ENCODE measurements at places on chromosomes 4 and X.

DNA sequence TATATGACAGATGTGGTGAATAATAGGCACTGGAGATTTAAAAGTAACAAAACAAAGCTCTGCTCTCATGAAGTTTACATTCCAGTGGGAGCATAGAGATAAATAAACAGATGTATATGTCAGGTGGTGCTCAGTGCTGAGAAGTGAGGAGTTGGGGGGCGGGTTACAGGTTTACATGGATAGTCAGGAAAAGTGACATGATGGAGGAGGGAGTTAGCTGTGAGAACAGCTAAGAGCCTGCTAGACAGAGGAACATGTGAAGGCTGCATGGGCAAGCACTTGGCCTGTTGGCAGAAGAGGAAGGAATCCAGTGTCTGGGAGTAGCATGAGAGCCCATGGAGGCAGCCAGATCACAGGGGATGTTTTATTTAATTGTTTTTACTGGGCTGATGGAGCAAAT, 10.2 kb upstream of the TMEM156 start:
- no peak for DNase-seq

GRCh38 chr4:8347660-8348059, 78.1 kb downstream of the HTRA3 start:
- no peak for DNase-seq

DNA sequence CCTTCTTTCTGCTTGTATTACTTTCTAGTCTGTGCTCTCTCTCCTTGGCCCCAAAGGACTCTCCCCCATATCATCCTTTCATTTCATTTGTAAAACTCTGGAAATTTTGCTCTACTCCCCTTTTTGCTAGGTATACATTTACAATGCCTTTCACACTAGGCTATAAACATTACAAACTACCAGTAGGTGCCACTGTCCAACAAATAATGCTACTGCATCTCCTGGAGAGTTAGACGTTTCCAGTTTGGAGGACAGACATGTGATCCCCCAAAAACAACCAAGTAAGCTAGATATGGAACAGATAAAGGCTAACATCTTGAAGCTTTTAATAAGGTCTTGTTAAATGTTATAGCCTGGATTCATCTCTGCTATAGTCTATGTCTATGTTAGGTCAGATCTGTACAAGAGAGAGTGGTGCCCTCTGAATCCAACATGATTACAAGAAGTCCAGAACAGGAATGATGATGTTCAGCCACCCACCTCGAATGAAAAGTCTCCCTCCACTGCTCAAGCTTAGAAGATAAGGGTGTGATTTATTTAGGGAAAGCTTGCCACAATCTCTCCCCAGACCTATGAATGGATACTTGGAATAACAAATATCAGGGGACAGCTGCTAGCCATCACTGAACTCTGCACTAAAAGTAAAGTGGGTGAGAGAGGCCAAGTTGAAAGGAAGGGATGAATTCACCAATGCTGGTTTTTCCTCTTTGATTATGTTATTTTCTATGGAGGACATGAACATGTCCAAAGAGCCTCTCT, 14.3 kb downstream of the CBR4 start:
- no peak for DNase-seq

GRCh38 chrX:125883169-125883568, 282.9 kb downstream of the DCAF12L2 start:
- no peak for DNase-seq

DNA sequence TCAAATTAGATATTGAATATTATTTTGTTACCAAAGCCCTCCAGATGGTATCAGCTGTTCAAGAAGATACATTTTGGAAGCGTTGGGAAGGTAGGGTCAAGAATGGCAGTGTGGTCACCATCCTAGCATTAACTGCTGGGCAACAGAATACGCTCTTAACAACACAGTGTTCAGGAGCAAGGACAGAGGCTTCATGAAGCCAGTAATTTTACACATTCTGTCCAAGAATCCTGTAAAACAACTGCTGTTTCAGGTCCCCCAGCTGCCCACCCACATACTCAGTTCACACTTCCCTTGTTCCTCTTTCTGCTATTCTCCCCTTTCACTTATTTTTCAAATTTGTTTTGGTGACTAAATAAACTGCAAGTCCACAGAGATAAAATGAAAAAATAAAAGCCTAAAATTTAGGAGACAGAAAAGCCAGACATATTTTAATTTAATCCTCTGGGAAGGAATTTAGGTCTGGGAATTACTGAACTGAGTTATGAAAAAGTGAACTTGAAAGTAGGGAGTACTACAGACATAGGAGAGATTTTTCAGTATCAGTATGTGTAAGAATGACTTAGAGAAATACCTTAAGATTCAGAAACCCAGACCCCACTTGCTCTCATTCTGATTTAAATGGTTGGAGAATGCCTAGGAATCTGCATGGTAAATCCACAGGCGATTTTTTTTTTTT, 406.7 kb downstream of the MAPK10 start:
- DNase-seq = no peak

DNA sequence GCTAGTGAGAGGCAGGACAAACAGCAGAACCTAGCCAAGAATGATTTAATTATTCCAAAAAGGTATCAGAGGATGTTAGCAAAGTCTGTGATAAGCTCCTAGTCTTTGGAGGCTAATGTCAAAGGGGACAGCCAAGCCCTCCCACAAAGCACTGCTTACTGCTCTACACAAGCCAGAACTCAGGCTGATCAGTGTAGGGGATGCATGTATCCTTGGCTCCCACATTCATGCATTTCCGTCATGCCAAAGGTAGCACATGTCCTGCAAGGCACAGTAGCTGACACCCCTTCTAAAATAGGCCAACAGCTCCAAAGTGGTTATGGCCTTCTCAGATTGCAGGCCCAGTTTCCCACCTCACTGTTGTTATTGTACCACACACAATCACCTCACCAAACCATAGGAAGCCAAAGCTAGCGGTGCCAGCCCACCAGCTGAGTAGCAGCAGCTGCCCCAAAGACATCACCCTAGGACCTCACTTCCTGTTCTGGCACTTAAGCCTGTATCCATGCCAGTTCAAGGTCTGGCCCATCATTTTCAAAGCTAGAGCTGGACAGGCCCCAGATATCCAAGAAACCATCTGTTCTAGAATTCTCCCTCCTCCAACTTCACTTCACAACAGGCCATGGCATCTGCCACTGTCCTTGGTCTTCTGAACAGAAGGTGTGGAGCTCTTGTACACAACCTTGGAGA, 40.9 kb downstream of the TSPAN5 start:
- no peak for DNase-seq

DNA sequence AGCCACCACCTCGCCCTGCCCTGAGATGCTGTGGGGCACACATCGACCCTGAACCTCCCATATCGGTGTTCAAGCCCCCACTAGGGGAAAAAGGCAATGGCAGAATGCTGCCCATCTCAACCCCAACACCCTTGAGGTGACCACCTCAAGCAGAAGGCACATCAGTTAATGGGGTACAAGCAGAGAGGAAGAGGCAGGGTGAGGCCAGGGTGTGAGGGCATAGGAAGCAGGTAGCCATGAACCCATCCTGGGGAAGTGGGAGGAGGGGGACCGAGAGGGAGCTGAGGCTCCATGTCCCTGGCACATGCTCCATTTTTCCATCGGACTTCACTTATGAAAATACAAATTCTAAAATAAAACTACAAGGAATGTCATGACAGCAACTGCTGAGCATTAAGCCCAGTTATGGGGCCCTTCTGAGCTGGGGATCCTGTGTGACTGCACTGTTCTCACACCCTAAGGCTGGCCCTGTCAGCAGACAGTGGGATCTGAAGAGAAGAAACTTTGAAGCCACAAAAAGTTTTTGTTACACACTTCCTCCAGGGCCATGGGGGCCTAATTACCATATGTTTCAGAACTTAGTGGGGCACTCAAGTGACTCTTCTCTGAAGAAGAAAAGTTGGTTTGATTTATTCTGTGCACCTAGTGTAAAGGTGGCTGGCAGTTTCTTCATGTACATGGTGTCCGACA, 68.2 kb upstream of the FAM241A start:
- no peak for DNase-seq

GRCh38 chr4:169859366-169860216, 101.8 kb upstream of the HPF1 start:
- no peak for DNase-seq

DNA sequence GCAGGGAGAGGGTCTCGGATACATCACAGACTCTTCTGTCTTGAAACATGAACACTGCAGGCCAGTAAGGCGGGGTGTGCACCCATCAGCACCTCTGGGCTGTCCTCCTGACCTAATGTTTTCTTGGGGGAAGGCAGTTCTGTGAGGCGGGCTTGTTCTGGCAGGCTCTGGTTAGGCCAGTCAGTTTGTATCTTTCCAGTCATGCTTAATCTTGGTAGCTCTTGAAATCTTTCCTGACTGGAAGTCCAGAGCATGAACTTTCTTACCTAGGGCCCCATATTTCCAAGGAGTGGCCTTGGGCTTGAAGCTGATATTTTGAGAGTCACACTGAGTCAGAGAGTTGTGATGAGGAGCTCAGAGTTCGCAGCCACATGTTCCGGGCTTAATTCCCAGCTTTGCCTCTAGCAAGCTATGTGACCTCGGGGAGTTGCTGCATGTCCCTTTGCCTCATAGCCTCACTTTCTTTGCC, 54.2 kb upstream of the RASSF6 start:
- no peak for DNase-seq

DNA sequence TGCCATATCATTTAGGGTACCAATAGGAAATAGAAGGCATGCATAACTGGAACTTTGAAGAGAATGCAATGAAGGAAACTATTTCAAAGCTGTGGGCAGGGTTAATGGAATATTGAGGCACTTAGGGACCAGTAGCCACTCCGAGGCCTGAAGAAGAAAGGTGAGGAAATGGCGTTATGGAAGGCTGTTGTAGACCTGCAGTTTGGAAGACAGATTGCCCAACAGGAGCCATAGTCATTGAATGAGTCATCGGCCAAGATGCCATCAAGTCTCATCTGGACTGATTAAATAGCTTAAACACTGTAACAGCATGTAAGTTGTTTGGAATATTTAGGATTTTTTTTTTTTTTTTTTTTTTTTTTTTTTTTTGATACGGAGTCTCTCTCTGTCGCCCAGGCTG, 11.6 kb downstream of the CXCL13 start:
- DNase-seq = no peak

- no peak for DNase-seq
Observed at GRCh38 chrX:46850771-46851170, 13.9 kb downstream of the RP2 start.

GRCh38 chr4:159764343-159764952, 661.6 kb downstream of the RAPGEF2 start:
- DNase-seq = no peak

- DNase-seq = no peak
Observed at GRCh38 chrX:129125122-129125914, 398.0 kb downstream of the SMARCA1 start.

- peak; percentile 34 for DNase-seq
Observed at GRCh38 chr4:42151568-42152506, 618 bp downstream of the BEND4 start.

DNA sequence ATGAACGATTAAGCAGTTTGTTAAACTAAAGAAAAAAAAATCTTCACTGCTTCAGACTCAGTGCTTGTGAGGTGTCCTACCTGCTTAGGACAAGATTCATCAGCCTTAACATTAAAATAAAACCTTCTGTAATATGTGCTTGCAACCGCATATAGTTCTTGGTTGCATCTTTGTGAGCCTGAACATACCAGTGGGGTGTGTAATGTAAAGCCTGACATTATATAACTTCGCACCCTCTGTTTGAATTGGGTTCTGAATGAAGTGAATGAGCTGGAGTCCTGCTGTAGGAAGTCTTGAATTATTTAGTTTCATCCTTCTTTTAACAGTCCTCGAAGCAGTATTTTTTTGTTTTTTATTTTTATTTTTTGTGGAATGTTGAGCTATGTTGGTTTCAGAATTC, 3.1 kb downstream of the KDM6A start:
- no peak for DNase-seq

GRCh38 chrX:129318375-129318774, 204.9 kb downstream of the SMARCA1 start:
- no peak for DNase-seq

DNA sequence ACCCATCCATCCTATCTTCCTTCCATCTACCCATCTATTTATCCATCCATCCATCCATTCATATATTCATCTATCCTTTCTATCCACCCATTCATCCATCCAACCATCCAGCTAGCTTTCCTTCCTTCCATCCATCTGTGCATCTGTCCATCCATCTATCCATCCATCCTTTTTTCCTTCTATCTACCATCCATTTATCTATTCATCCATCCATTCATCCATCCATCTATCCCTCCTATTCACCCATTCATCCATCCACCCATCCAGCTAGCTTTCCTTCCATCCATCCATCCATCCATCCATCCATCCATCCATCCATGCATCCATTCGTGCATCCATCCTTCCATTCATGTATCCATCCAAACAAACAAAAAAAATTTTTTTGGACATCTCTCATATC, 118.8 kb downstream of the PSAPL1 start:
- DNase-seq = no peak

DNA sequence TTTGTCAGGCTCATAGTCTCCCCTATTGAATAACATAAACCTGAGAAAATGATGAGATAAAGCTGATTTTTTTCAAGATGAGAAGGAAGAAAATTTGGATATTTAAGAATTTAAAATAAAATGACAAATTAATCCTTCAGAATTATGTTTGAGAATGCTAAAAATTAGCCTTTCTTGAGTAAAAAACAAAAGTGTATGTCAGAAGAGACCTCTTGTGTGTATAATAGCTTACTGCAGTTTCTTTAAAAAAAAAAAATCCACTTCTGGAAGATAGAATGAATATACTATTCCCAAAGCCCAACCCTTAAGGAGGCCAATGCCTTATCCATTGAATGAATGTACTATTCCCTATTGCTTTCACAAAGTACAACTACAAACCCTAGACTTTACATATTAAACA, 281.8 kb downstream of the RAPGEF2 start:
- DNase-seq = no peak

GRCh38 chrX:153726286-153727122, 1.8 kb downstream of the ABCD1 start:
- peak; percentile 76 for DNase-seq

DNA sequence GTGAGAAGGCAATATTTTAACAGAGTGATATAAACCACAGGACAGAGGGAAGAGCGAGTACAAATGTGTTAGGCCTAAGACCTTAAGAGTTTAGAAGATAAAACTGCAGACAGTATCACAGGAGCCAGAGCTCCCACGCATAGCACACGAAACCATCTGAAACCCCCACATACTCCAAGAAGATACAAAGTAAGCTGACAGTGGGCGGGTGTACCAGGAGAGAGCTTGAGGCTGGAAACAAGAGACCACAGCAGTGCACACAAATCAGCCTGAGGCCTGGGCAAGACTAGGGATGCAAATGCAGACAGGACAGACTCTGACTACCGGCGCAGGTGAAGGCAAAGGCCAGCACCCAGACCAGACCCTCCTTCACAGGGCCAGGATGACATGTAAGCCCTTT, 54.1 kb upstream of the ARHGAP24 start:
- DNase-seq = no peak
